Right ventricle myocardium inferior (tissue), 1 donor: ENCODE measurements at places on chromosomes 3 and 15. TPM values are rescaled to one million over a fixed set of nuclear protein-coding genes. Genes with fewer than 3 reads are reported as not detected.

DNA sequence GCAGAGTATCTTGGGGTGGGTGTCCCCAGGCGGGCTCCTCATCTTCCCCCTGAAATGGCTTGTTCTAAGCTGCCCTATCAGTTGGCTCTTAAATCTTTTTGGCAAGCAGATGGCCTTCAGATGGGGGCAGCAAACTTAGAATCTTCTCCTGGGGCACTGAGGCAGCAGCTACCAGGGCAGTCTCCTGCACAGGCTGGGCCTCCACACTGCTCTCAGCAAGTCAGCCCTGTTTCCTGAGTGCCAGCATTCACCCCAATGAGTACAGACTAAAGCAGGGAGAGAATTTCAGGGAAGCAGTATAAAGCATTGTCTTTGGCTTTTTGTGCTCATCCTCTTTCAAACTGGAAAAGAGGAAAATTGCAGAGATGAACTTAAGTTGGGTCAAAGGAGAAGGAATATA is 51.1 kb upstream of the APEH start:
- DNase-seq = no peak

- DNase-seq = no peak
Observed at GRCh38 chr3:195154111-195154791, 116.7 kb downstream of the XXYLT1 start.

DNA sequence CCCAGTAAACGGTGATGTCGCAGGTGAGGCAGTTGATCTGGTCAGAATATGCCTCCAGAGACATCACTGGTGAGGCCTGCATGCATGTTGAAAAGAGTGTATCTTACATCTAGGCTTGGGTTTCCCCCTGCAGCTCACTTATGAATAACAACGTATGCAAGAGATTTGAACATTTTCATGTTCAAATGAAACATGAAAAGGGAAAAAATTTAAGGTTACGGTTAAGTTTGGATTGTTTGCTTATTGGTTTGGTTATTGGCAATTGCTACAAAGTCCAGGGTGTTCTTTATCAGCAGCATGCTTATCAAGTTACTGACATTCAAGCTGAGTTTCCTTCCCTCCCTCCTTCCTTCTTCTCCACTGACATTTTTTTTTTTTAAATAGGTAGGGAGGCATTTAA is 123.2 kb downstream of the IGF1R start:
- no peak for DNase-seq

GRCh38 chr3:129185783-129186182 is 2.1 kb upstream of the CNBP start:
- no peak for DNase-seq

- no peak for DNase-seq
Observed at GRCh38 chr3:23889386-23889785, 27.4 kb downstream of the NKIRAS1 start.

DNA sequence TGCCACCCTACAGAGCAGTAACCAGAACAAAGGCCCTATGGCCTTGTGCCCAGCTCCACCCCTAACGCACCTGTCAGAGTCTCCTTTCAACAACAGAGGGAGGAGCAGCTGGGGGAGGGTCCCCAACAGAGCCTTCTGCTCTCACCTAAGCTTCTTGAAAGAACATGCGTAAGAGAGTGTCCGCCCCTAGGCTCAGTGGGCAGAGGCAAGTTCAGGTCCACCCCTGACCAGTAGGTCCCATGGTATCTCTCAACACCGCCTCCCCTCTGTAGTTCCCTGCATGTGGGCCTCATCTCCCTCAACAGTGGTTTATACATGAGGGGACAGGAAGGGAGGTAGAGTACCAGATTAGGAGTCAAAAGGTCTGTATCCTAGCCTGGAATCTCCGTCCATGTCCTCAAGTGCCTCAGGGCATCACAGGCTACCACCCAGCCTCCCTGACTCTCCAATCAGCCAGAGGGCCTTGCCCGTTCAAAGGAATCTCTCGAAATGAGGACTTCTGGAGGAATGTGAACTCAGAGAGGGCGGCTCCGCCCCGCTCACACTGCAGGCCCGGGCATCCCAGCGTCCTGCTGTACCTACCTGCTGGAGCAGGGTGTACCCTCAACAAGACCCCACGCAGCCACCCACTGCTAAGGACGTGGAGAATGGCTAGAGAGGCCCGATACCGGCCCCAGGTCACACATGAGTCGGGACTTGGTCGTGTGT is 680 bp downstream of the POC1A start:
- DNase-seq = no peak

GRCh38 chr3:190701096-190701532 is 161.4 kb downstream of the GMNC start:
- DNase-seq = no peak

DNA sequence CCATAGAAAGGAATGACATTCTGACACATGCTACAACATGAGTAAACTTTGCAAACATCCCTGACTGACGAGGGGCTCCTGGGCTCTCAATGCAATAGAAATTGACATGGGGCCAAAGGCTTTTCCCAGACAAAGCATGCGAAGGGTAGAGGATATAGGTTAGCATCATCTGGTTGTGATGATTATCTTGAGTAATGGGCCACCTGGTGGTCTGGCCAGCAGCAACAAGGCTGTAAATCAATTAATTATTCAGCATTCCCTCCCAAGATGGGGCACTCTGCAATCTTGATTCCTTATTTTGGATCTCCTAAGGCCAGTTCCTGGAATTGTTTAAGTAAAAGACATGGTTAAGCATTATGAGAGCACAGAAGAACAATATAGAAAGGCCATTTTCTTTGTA is 99.2 kb downstream of the AGBL1 start:
- no peak for DNase-seq

- DNase-seq = no peak
Observed at GRCh38 chr3:131033480-131034080, 6.9 kb downstream of the NEK11 start.

GRCh38 chr3:144458283-144458682 is 486.7 kb downstream of the DIPK2A start:
- DNase-seq = no peak

GRCh38 chr3:19702416-19703078 is 231.5 kb downstream of the EFHB start:
- DNase-seq = no peak

DNA sequence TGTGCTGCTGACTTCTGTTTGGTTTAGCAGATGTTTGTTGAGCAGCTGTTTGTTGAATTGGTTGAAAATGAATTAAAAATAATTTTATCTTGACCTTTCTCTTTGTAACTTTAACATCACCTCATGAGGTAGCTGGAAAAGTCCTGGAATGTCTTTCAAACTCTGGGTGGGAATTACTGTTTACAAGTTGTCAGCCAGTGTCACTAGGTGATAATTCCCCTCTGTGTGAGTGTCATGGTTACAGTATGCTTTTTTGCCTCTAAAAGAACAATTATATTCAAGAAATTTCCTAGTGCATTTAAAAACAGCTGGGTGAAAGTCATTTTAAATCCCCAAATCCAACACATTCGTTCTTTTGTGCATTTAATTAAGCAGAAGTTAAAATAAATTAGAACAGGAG is 113.2 kb downstream of the PTPRG start:
- no peak for DNase-seq

DNA sequence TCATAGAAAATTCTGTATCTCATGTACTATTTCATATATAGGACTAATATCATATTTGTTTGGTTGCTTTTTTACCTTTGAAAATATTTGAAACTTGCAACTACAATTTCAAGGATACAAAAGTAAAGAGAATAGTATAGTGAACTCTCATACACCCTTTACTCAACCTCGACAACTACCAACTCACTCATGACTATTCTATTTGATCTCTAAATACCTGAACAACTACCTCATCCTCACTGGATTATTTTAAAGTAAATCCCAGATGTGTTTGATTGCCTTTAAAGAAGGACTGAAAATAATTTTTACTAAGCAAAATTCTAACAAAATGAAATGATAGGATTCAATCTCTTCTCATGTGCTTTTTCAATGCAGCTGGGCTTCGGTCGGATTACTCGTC is 12.1 kb downstream of the TMPRSS7 start:
- no peak for DNase-seq

ISLR gene
- total RNA-seq = 13.8 TPM

GRCh38 chr3:128340198-128340903 is 126.3 kb downstream of the DNAJB8 start:
- no peak for DNase-seq

DNA sequence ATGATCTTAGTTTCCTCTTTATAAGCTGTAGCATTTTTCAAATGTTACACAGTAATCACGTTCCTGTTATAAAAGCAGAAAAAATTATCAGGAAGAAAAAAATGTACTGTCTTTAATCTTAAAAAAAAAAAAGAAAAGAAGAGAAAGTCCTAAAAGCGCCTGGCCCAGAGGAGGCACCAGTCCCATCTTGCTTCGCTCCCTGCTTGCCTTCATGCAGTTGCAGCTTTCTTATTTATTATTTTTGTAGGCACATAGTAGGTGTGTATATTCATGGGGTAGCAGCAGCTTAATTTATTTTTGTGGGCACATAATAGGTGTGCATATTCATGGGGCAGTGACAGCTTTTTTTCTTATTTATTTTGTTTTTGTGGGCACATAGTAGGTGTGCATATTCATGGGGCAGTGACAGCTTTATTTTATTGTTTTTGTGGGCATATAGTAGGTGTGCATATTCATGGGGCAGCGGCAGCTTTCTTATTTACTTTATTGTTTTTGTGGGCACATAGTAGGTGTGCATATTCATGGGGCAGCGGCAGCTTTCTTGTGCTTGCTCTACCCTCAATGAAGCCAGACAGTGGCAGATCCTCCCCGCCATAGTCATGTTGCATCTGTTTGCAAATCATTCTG is 5.5 kb upstream of the EHD4 start:
- DNase-seq = no peak

- no peak for DNase-seq
Observed at GRCh38 chr3:76501315-76501714, 538.6 kb upstream of the ROBO2 start.
